Activated CD8-positive, alpha-beta T cell treated with anti-CD3 and anti-CD28 coated beads, Interleukin-2, amount 10 ng/mL, durations not matched to agents 7 days and 5 days (primary cell): ENCODE measurements at places on chromosomes 16 and 17. TPM values are rescaled to one million over a fixed set of nuclear protein-coding genes. Genes with fewer than 3 reads are reported as not detected.

OTOP3 gene
- not detected for total RNA-seq

P2RX5 gene
- 7.8 TPM for total RNA-seq

SLC25A39 gene
- 141 TPM for total RNA-seq

SLC43A2 gene
- total RNA-seq: 0.68 TPM

SYT17 gene
- not detected for total RNA-seq

KRTAP2-2 gene
- total RNA-seq: not detected

SLC16A6 gene
- total RNA-seq: 6.9 TPM

TMEM238L gene
- not detected for total RNA-seq

NT5M gene
- total RNA-seq: 9.0 TPM

MGAT5B gene
- 0.26 TPM for total RNA-seq

DNA sequence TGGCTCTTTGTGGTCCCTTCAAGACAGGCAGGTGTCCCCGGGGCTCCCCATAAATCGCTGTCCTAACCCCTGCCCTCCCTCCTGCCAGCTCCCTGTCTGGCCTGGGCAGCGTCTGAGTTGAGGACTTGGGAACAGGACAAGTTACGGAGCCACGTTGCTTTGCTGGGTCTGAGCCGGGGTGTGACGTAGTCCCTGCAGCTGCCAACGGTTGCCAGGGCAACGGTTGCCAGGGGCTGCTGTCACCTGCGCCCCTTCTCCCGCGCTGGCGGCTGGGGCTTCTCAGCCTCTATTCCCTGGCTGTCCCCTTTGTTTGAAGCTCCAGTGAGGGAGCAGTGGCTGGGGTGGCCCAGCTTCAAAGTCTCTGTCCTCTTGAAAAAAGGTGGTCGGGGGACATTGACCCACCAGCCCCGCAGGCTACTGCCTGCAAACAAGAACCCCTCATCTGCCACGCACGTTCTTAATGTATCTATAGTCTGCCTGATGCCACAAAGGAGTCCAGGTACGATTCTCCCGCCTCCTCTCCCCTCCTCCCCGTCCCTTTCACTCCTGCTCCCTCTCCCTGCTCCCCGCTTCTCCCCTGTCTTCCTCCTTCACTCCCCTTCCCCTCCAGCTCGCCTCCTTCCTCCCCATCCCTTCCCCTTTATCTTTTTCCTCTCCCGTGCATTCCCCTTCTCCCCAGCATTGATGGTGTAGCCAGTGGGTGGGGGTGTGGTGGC lies 10.9 kb downstream of the ADGRG1 start:
- DNase-seq: peak; percentile 32

DNA sequence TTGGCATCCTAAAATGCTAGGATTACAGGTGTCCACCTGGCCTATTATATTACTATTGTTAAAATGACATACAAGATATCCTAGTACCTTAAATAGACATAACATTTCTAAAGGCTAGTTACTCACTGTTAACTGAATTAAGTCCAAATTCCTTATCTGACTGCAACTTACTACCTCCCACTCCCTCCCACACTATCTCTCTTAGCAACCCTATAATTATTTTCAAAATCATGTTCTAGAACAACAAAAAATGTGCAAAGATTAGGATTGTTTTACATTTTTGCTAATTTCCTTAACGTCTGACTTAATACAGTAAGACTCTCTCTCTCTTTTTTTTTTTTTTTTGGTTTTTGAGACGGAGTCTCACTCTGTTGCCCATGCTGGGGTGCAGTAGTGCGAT lies 2.2 kb upstream of the ATF7IP2 start:
- DNase-seq: no peak

DNA sequence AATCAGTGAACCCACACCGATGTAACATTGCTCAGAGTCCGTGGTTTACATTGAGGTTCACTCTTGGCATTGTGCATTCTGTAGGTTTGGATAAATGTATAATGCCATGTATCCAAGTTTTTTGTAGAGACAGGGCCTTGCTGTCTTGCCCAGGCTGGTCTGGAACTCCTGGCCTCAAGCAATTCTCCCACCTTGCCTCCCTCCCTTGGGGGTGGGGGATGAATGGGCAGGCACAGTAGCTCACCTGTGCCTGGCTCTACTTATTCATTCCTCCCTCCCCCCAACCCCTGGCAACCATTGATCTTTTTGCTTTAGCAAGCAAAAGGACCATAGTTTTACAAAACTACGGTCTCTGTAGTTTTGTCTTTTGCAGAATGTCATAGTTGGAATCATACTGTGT lies 181.4 kb downstream of the SPECC1 start:
- no peak for DNase-seq

DNA sequence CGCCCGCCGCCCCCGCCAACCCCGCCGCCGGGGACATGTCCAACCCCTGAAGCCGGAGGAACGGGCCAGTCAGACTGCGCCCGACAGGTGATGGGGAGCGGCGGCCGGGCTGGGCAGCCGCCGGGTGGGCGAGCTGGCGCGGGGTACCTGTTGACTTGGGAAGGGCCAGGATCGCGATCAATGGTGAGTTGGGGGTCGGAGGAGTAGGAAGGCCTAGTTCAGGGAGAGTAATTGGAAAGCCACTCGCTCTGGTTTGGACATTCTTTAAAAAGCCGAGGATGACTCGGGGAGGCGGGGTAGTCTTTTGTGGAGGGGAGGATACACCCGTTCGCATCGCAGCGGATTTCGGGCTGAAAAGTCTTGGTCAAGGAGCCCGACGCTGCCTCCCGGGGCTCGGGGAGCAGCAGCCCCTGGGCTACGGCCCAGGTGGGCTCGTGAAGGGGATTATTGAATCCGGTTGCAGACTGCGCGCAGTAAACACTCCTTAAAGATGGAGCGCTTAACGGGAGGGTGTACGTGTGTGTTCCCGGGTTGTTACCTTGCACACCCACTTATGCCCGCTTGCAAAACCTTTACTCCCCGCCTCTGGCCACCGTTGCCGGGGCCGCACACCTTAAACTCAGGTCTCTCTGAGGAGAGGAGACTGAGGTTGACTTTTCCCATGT lies 123.8 kb downstream of the GOSR1 start:
- peak; percentile 39 for DNase-seq

DNA sequence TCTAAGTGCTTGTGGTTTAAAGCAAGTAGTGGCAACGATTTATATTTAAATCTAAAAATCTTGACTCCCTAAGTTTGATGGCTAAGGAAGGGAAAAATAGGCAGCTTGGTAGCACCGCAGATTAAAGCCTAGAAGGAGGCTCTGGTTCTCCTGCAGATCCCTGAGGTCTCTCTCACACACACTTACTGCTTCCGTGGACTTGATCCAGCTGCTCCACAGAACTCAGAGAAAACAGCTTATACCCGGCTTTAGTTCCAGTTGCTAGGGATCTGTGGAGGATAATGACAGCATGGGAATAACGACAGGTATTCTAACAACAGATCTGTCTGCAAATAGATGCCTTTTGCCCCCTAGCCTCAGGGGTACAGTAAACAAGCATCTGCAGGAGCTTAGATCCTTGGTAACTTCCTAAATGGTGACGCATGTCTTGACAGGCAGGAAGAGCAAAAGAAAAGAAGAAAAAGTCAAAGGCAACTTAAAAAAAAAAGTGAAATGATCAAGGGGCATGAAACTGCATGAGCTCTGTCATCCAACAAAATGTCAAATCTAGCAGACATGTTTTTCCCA lies 4.5 kb downstream of the WIPI1 start:
- DNase-seq: no peak

DNA sequence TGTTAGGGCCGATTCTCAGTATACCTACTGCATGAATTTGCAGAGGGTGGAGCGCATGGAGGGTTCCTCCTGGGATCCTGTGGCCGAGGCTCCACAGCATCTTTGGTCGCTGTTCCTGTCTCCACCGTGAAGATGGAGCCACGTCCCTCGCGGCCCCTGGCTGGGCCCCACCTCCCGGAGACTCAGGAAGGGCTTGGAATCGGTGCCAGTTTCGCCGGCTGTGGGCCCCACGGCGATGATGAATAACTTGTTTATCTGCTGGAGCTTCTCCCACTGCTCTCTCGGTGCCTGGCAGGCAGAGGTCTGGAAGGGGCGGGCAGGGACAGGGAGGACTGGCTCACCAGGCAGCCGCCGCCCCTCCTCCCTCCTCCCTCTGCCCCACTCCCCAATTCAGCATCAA lies 8.1 kb downstream of the SLC5A11 start:
- DNase-seq: no peak

GRCh38 chr17:61267847-61268246 lies 131.8 kb upstream of the TBX2 start:
- DNase-seq: no peak

DNA sequence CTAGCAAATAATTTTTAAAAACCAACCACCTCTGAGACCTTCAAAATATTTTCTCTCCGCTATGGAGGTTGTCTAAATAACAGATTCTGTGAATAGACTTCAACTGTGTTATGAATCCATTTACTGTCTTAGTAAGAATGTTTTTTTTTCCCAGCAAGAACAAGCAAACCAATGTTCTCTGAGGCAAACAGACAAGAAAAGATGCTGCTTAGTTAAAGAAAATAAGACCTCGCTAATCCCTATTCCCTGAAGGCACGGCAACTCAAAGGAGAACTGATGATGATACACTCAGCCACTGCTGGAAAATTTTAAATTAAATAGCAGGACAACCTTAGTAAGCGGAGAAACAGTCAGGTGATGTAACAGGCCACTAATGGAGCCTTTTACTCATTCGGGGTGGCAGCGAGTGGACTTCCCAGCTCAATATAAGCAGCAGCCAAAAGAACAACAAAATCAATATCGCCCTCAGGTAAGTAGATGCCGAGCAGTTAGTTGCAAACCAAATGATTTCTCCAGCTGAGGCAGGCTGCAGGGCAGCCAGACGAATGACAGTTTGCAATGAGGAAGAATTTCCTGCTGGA lies 81.8 kb downstream of the CPPED1 start:
- DNase-seq: no peak

GRCh38 chr17:50386510-50386909 lies 10.8 kb downstream of the LRRC59 start:
- DNase-seq: no peak

- DNase-seq: no peak
These were observed 968.1 kb upstream of the GOT2 start for GRCh38 chr16:59701963-59702930.

DNA sequence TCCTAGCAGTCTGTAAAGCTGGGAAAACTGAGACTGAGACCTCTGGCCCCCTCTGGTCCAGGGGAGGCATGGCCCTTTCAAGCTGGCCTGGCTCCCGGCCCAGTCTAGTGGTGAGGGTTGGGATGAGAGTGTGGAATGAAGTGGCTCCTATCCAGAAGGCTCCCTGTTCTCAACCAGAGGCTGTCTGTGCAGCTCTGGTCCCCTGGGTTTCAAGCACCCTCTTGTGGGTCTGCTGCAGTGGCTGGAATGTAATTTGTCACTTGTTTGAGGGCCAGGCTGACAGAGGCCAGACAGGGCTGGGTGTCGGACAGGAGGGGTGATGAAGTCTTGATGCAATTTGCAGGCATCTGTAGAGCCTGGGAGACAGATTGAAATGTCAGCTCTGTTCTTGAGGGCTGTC lies 22.1 kb upstream of the PHF12 start:
- DNase-seq: no peak

DNA sequence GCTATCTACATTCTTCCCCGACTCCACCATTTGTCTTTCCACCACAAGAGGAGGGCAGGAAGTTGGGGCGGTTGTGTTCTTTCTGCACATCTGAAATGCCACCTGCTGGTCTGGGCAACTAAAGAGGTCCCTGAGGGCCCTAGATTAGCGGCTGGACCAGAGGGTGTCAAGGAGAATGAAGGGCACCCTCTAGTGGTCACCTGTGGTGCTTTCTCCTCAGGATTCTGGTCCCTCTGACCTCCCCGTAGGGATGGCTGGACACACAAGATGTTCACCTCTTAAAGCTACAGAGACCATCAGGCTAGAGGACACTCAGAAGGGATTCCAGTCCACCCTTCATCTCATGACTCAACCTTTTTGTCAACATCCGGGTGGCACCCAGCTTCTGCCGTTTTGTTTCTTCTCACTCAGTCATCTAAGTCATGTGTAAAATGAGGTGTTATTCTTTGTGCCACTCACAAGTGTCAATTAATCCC lies 2.9 kb upstream of the SCIMP start:
- peak; percentile 70 for DNase-seq
